ENCODE measurements at places on chromosomes 13 and 19.
A peak's percentile ranks its signal among the peaks of the same experiment; 100 is the strongest.

GRCh38 chr19:574658-575526, 2.5 kb downstream of the BSG start:
- DNase-seq, result no peak

GRCh38 chr13:48068952-48069351, 26.0 kb downstream of the MED4 start:
- no peak for DNase-seq

DNA sequence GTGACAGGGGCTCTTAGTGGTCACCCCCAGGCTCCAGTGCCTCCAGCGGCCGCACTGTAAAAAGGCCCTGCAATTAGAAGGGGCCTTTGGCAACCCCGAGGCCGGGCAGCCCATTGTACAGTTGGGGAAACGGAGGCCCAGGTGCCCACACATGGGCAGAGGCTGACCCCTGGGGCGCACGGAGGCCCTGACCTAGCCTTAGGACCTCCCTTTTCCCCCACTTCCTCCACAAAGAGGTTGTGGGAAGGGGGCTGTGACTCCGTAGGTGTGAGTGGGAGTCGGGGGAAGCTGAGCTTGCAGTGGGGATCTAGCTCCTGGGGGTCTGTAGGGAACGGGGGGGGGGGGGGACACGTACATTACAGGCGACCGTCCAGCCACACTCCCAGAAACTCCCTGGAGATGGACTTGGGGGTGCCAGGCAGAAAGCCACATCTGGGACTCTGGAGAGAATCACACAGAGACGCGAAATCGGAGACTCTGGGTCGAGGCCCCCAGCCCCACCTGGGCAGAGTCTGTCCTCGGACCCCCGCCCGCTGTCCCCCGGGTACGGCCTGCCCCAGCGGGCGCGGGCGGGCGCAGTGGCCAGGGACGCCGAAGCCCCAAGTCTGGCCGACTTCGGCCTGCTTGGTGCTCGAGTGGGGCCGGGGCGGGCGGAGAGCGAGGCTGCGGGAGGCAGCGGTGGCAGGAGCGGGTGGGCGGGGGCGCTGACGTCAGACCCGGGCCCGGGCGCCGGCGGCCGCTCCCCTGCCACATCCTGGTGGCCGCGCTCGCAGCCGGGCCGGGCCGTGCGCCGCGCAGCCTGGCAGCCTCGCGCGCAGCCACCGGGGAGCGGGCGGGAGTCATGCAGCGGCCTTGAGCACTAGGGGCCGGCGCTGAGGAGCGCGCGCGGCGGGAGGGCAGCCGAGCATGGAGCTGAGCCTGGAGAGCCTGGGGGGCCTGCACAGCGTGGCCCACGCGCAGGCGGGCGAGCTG, at the start of gene ONECUT3:
ONECUT3 (plus strand) TSS at position 750 of the 972 bp plus-strand sequence; CDS start at position 907, 157 bp downstream.
- DNase-seq, result no peak

DNA sequence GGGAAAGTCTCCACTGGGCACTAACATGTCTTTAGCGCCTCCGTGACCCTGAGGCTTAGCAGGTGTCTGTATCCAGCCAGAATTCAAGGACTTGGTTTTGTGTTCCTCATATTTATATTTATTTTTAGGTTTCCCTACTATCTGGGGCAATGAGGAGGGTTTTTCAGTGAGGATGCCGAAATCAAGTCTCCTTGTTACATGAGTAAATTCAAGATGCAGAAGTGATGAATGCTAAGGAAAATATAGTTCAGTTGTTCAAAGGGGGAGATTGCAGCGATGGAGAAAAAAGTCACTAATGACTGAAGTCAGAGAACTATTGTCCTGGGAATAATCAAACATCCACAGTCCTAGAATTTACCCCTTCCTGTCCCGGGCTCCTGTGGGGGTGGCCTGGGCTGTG, 791 bp upstream of the ADGRE2 start:
- DNase-seq, result no peak

- DNase-seq, result no peak
Measured at GRCh38 chr13:44092078-44092970, 212.6 kb downstream of the LACC1 start.

DNA sequence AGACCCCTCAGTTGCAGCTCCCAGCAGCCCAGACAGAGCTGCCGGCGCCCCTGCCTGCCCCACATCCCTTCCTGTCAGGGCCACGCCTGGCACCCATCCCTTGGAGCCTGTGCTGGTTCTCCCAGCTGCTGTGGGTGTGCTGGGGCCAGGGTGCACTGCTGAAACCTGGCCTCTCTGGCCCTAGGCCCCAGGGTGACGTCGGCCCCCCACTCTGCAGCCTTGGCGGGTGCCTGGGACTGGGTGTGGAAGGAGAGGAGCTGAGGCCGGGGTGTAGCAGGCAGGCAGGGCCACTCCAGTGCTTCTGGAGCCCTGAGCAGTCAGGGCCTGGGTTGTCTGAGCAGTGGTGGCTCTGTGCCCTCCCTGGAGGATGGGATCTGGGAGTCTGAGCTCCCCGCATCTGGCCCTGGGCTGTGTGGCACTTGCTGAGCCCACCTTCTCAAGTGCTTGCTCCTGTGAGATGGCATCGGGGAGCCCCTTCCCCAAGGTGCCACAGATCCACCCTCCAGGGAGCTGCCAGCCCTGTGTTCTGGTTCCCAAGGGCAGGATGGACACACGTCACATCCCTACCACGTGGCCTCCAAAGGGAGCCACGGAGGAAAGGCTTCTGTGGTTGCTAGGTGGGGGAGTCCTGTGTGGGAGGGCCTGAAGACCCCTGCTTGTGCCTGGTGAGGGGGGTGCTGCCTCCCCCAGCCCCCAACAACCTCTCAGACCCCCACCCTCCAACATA, 5.2 kb downstream of the PLEKHJ1 start:
- DNase-seq, result no peak

DNA sequence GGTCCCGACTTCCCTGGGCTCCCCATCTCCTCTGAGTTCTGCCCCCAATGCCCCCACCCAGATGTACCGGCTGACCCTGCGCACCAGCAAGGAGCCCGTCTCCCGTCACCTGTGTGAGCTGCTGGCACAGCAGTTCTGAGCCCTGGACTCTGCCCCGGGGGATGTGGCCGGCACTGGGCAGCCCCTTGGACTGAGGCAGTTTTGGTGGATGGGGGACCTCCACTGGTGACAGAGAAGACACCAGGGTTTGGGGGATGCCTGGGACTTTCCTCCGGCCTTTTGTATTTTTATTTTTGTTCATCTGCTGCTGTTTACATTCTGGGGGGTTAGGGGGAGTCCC, 6.5 kb downstream of the FUZ start:
- no peak for DNase-seq

- no peak for DNase-seq
Measured at GRCh38 chr13:94329277-94329676, 150.2 kb downstream of the DCT start.

DNA sequence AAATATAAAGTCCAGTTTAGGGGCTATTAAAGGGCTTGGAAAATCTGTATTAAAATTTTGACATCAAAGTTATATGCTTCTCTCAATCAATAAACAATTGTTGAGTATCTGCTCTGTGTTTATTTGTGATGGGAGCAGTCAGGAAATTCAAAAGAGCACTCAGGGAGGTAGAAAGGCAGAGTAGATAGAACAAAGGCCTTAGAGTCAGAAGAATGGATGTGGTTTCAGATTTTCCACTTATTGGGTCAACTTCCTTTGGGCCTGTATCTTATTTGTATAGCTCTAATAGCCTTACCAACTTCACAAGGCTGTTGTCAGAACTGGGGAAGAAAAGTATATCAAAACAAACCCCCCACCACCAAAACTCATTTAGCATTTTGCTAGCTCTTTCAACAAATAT, 302.6 kb downstream of the SPRY2 start:
- no peak for DNase-seq

DNA sequence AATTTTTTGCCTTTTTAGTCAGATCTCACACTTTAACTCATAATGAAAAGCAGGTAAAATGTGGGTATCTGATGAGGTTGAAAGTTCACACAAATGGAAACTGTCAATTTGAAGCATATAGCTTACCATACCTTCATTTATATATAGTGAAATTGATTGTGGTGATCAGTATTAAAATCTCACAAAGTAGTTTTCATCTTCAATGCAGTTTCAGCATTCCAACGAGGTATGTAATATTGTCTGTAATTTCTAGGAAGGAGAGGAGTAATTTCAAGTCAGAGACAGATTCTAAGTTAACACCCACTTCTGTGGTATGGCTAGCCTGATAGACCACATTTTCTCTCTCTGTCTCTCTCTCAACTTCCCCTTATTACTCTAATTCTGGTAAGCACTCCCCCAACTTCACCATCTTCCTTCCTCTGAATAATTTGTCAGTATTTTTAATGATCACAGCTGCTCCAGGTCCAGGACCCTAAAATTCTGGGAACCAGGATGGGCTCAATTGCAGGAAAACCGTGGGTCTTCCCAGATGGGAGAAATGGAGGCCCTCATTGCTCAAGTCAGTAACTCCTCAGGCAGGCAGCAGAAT, 455.7 kb downstream of the FGF9 start:
- DNase-seq, result no peak

DNA sequence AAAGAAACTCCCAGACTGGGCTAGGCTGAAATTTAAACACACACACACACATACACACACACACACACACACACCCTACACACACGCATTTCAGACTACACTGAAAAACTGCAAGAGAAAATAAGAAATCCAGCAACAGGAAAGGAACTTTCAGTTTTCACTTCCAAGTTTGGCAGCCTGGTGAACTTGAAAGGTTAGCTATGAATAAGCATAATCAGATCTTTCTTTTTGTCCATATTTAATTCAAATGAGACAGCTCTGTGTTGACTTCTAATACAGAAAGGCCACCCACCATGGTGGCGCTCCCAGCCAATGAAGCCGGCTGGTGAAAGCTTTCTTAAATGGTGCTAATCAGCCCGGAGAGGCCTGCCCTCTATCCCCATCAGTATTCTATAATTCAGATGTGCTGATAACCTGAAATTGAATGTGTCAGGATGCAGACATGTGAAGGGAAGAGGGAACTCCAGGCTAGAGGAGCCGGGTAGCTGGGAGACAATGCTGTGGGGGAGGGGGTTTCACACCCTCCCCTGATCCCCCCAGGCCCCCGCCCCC, 108.3 kb upstream of the ZNF536 start:
- DNase-seq, result no peak

- DNase-seq, result no peak
Measured at GRCh38 chr19:3766520-3766919, 4.0 kb downstream of the MRPL54 start.

DNA sequence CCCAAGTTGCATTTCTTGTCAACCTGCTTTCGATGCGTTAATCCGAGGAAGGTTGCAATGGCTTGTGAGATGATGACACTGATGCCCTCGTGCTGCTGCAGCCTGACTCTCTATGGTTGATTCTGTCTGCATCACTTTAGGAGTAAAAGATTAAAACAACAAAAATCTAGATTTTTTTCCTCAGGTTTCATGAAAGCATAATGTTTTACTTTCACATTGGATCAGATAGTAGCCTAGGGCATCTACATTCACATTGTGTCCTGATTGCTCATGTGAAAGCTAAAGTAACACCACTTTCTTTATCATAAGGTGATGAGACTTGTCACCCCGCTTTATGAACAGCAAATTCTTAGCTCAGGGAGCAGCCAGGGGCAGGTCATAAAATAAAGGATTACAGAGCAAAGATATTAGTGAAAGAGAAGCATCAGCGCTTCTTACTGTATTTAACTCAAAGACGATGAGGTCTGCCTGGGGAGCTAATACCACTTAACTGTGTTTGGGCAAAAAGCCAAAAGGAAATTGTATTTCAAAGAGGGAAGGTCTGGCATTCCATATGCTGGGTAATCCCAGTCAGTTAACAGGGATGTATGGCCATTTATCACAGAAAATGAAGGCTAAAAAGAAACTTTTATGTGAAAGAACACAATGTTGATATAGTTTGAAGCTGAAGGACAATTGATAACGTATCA, 270.5 kb downstream of the GPC6 start:
- DNase-seq, result no peak

DNA sequence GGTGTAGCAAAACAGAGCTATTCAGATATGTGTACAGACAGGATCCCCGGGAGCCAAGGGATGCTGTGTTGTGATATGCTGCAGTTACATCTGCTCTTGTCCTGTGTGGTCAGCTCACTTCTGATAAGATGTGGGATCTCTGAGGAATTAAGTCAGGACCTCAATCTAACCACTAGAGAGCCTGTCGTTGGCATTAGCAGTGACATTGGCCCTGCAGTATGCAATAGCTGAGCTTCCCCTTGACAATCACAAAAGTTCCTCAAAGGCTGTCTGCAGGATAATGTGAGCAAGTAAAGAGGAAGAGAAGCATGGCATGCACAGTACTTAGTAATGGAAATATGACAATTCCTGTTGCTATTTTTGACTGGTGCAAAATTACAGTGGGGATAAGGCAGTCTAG, 203.4 kb upstream of the MIR17HG start:
- no peak for DNase-seq

GRCh38 chr13:68666774-68667397, 1436.8 kb upstream of the PCDH9 start:
- DNase-seq, result no peak

DNA sequence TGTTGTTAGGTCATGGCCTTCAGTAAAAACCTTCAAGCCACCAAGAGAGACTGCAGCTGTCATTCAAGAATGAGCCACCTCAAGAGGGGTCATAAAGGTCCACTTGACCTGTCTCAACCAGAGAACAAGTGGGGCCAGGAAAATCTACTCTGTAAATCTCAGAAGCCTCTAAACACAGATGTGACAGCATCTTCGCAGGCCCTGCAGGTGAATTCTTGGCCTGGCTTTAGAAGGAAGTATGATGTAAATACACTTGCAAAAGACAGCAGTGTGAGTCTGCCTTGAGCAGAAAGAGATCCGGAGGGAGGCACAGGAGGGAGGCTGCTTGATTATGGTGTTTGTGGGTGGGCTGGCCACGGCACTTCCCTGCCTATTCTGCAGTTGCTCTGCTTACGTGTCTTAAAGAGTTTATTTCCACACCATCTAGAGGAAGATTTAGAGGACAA, 1082.9 kb downstream of the UQCRFS1 start:
- no peak for DNase-seq

- no peak for DNase-seq
Measured at GRCh38 chr19:1715540-1715939, 37.8 kb upstream of the ONECUT3 start.

DNA sequence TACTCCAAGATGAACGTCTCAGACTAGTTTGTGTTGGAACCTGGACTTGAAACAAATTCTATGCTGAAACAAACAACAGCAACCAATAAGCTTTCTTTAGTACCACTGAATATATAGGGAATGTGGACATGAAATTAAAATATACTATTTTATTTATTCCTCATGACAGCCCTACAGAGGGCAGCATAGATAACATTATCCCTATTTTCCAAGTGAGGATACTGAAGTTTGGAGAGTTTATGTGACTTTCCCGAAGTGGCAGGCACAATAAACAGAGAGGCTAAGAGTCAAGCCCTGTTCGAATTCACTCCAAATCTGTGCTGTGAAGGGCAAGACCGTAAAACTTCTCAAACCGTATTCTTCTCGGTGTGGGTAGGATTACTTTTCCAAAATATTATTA, 509.9 kb upstream of the GPC6 start:
- DNase-seq, result no peak

GRCh38 chr19:41264581-41265394, 616 bp downstream of the HNRNPUL1 start:
- DNase-seq, result peak; percentile 49

- DNase-seq, result no peak
Measured at GRCh38 chr19:31715249-31715945, 366.2 kb upstream of the TSHZ3 start.

- no peak for DNase-seq
Measured at GRCh38 chr13:58617880-58618665, 986.5 kb downstream of the PCDH17 start.

Data from T-helper 2 cell treated with Interferon-gamma antibody and Interleukin-4, amounts not matched to agents 5 μg/mL and 100 μg/mL, for 36 hours (primary cell).